ENCODE measurements at places on chromosomes 11 and 22. TPM values are rescaled to one million over a fixed set of nuclear protein-coding genes. Genes with fewer than 3 reads are reported as not detected.

SPCS2 gene
- 30.0 TPM for total RNA-seq

CDHR5 gene
- not detected for total RNA-seq

PLAAT5 gene
- not detected for total RNA-seq

GAB4 gene
- not detected for total RNA-seq

MYBPC3 gene
- total RNA-seq: not detected

TRAPPC4 gene
- 115 TPM for total RNA-seq

KRTAP5-9 gene
- not detected for total RNA-seq

DUSP8 gene
- 0.59 TPM for total RNA-seq

PRR33 gene
- total RNA-seq: not detected

Measured in smooth muscle cell of the umbilical artery (primary cell).